ENCODE measurements at places on chromosomes 2 and 18. TPM values are rescaled to one million over a fixed set of nuclear protein-coding genes. Genes with fewer than 3 reads are reported as not detected.

The ACKR3 gene
- 19.4 TPM for total RNA-seq

The TSPYL6 gene
- total RNA-seq = not detected

The SERPINB12 gene
- total RNA-seq = not detected

The ALPG gene
- total RNA-seq = 0.22 TPM
